ENCODE measurements at places on chromosomes 2 and 18. TPM values are rescaled to one million over a fixed set of nuclear protein-coding genes. Genes with fewer than 3 reads are reported as not detected.

DNA sequence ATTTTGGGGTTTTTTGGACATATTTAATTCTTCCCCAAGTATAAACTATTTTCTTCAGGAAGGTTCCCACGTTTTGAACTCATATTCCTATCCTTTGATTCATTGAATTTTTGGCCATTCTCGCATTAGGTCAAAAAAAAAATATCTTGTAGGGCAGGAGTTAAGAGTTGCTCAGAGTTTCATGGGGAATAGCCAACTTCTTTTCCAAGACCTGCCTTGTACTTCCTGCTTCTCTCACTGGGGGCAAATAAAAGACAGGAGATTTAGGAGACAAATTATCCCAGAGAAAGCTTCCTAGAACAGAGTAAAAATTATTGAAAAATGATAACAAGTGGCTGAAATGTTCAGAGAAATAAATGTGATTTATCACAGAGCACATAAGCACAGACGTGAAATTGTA lies 55.2 kb upstream of the BCL11A start:
- H3K4me3 ChIP-seq = no peak overlapping the region
- no peak for DNase-seq
- H3K27me3 ChIP-seq = no peaks in the 10 kb centered on the region
- H3K27ac ChIP-seq = no peak overlapping the region
- no peaks in the 10 kb centered on the region for H3K4me1 ChIP-seq

DNA sequence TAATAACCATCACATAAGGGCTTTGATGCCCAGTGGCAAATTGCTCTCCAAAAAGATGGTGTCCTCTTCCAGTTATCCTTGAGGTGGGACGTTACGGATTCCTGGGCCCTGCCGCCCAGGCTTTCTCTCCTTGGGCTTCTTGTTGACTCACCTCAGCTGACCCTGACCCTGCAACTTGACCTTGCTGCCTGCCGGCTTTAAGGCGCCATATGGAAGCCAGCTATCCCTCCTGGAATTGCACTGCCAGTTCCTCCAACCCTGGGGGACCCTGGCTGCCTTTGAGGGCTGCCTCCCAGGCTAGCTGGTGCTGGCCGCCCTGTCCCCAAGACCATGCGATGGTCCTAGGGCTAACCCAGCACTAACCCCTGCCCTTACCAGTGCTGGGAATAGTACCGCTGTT lies 28.3 kb upstream of the B3GNT7 start:
- DNase-seq = no peak
- H3K36me3 ChIP-seq = peaks cover 12% of the 10 kb centered on the region
- no peaks in the 10 kb centered on the region for H3K4me1 ChIP-seq
- H3K27ac ChIP-seq = no peak overlapping the region
- no peaks in the 10 kb centered on the region for H3K27me3 ChIP-seq

GRCh38 chr2:33392366-33392765 lies 84.1 kb upstream of the RASGRP3 start:
- peaks cover 40% of the 10 kb centered on the region for H3K4me1 ChIP-seq
- H3K36me3 ChIP-seq = peaks cover 18% of the 10 kb centered on the region
- no peak overlapping the region for H3K27ac ChIP-seq
- no peak for DNase-seq
- H3K4me3 ChIP-seq = no peak overlapping the region

DNA sequence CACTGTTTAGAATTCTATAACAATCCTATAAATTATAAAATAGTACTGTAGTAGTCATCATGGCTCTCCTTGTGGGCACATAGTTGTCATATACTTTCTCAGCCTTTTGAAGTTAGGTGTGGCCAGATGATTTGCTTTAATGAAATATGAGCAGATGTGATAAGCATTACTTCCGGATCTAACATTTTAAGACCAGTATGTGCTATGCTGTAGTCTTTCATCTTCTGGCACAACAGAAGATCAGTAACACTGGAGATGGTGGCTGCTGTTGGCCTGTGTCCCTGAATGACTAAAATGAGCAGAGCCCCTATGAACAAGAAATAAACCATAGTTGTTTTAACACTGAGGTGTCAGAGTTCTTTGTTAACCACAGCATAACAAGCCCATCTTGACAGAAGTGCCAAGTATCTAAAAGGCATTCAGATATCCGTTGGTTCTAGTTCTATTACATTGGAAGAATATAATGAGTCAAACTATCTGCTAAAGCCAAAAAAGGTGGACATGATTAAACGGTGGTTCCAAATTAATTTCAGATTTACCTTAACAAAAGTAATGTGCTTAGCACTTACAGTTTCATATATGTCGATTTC lies 6.3 kb downstream of the MEX3C start:
- no peaks in the 10 kb centered on the region for H3K27me3 ChIP-seq
- no peak overlapping the region for H3K27ac ChIP-seq
- H3K4me1 ChIP-seq = peaks cover 38% of the 10 kb centered on the region
- DNase-seq = no peak
- H3K36me3 ChIP-seq = no peaks in the 10 kb centered on the region
- H3K4me3 ChIP-seq = no peak overlapping the region

The HOXD12 gene
- not detected for total RNA-seq

The SNORC gene
- 0.63 TPM for total RNA-seq

DNA sequence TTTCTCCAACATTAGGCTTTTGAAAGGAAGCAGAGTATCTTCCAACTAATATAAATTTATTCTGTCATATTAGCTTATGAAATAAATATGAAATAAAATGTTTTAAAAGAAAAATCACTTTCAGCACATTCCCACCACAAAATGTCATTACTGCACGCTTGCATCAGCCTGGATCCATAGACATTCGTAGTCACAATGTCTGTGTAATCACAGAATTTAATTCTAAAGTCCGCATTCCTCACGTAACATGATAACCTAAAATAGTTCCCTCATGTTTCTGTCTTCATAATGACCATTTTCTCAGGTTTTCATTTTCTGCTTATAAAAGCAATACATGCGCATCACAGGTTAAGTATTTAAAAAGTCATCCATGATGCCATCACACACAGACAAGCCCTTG lies 47.1 kb downstream of the HDAC4 start:
- no peaks in the 10 kb centered on the region for H3K36me3 ChIP-seq
- H3K4me1 ChIP-seq = peaks cover 13% of the 10 kb centered on the region

The CRACDL gene
- 5.9 TPM for total RNA-seq

The EPB41L3 gene
- total RNA-seq = 77.2 TPM

The TSPYL6 gene
- 0.14 TPM for total RNA-seq

The ZNF638 gene
- 162 TPM for total RNA-seq

The REG3A gene
- total RNA-seq = 8.3 TPM

DNA sequence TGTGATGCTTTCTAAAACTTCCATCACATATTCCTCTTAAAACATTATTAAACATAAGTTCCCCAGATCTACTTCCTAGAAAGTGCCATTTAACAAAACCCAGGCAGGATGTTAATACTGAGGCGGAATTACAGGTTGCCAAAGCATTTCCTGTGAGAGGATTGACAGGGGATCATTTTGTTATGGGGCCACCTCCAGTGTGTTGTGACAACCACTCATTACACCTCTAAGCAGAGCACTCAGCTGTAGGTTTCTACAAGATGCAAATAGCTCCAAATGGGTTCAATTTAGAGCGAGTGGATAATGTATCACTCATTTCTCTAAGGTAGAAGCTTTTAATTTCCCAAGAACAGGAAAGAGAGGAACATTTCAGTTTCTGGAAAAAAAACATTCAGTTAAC lies 1429.5 kb upstream of the ACVR2A start:
- no peak for DNase-seq
- H3K36me3 ChIP-seq = no peaks in the 10 kb centered on the region
- no peak overlapping the region for H3K27ac ChIP-seq
- H3K27me3 ChIP-seq = no peaks in the 10 kb centered on the region

The G6PC2 gene
- not detected for total RNA-seq

DNA sequence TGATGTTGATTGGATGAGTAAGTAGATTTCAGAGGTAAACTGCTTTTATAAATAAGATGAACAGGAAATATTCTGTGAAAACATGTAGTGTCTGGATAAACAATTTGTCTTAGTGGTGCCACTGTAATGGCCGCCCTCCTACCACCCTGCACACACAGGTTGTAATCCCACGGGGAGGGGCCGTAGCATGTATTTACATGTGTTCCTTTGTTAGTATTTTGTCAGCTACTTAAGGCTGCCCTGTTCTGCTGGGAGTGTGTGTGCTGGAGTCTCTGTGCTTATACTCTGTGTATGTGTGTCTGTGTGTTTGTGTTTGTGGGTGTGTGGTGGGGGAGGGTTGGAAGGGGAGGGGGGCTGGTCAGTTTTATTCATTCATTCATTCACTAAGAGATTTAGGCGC lies 5.1 kb downstream of the TSHZ1 start:
- H3K4me3 ChIP-seq = no peak overlapping the region
- peaks cover 40% of the 10 kb centered on the region for H3K4me1 ChIP-seq
- H3K36me3 ChIP-seq = no peaks in the 10 kb centered on the region
- H3K27ac ChIP-seq = no peak overlapping the region
- H3K27me3 ChIP-seq = no peaks in the 10 kb centered on the region
